CD4-positive, alpha-beta T cell treated with Interleukin-10 for 1 hour (primary cell): ENCODE measurements at places on chromosomes 6 and 20.

- peak; percentile 56 for DNase-seq
These were observed at the start of gene MYO6 for GRCh38 chr6:75748743-75749538. MYO6 (plus strand) TSS chr6:75749239; CDS start chr6:75817548, 68,309 bp downstream.

DNA sequence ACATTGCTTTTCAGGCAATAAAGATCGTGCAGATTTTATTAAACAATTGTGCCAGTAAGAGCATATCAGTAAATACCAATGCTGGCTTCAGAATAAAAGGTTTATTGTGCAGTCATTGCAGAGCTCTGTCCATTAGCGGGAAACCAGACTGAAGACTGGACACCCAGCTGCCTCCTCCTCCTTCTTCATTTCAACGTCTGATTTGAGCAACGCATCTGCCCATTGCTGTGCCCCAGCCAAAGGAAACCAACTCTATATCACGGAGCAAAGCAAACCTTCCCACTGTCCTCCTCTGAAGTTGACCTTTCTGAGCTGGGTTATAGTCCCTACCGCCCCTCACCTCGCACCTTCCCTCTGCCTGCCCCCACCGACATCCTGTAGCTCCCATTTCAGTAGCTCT, 80.8 kb downstream of the SLC22A23 start:
- DNase-seq = no peak

- no peak for DNase-seq
These were observed 148.4 kb downstream of the SYCP2 start for GRCh38 chr20:59784791-59785668.

DNA sequence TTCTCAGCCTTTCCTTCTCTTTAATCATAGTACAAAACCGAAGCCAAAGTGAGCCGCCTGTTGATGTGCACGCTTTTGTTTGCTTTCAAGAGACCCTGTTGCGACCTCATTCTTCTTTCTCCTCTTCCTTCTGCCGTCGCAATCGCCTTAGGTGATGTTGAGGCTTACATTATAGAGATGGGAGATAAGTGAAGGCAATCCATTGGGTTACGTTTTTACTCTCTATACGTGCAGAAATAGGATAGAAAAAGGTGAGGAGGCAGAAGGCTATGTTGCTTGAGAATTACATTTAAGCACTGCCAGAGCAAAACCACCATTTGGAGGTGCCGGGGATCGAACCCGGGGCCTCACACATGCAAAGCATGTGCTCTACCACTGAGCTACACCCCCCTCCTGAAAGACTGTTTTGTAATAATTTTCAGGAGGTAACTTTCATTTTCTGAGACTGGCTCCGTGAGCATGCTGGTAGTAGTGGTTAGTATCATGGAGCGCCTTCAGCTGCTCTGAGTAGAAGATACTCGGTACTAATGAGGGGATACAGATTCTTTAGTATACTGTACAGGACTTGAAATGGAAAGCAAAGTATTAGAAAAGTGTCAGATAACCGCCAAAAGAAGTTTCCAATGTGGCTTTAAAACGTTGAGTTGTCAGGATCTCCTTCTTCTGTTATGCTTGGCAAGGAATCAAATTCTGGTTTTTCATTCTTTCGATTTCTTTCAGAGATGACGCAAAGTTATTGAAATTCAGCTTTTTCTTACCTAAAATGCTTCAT, 165.6 kb downstream of the TRIM27 start:
- no peak for DNase-seq

DNA sequence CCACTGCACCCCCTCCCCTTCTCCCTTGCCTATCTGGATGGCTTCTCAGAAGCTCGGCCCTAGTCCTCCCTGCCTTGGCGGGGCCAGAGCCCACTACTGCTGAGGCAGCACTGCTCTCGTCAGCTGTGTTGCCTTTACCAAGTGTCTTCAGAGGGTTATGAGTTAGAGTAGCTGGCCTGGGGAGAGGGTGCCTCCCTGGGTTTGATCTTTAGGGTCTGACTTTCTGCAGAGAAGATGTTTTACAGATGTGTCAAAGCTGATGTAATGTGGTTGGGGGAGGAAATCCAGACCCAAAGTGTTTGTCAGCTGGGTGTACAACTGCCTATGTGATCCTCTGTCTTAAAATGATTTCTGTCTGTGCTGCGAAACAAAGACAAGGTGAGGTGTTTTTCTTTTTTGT, 30.4 kb upstream of the PI16 start:
- no peak for DNase-seq

GRCh38 chr20:7207186-7207798, 439.8 kb downstream of the BMP2 start:
- DNase-seq = no peak

GRCh38 chr6:128389820-128390534, 130.4 kb downstream of the PTPRK start:
- DNase-seq = no peak

GRCh38 chr6:106359959-106360409, 533 bp upstream of the CRYBG1 start:
- DNase-seq = no peak

DNA sequence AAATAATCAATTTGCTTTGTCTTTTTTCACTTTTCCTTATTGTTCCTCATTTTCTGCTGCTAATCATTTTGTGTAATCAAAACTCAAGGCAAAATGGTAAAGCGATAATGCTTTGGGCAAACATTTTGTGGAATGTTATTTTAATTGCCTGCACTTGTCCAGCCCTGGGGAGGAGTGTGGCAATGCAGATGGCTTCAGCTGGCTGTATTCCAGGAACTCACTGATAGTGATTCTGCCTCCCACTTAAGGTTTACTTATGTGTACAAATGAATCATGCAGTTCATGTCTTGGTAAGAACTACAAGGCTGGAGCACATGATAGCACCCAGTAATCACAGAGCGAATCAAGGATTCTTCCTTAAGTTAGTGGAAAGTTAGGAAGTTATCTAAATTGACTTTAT, 107.8 kb downstream of the COL19A1 start:
- no peak for DNase-seq

DNA sequence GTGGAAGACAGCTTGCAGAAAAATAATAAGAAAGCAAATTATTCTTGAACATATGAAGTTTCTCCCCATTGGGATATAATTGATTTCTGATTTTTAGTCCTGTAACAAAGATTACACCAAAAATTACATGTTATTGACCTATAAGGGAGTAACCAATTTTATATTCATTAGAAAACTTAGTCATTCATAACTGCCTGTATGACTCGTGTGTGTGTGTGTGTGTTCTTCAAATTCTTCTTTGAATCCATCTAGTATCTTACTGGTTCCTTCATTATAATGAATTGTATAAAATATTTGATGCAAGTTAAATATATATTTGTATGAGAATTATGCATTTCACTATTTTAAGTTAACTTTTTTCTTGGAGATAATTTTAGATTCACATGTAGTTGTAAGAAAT, 310.4 kb downstream of the HAO1 start:
- no peak for DNase-seq

DNA sequence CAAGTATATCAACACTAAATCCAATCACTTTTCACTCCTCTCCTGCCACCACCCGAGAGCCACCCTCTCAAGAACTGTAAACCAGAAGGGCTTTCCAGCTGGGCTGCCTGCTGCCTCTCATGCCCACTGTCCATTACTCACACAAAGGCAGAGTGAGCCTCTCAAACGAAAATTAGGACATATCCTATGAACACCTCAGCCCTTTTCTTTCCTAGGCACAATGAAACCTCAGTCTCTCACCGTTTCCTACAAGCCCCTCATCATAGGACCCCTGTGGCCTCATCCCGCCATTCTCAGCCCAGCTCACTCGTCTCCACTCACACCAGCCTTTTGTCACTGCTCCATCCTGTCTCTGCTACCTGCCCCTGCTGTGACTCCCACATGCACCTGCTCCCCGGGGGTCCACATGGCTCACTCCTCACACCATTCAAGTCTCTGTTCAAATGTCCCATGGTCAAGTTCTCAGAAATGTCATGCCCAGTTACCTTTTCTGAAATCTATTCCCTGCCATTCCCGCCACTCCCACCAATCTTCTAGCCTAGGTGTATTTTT, 7.4 kb downstream of the HLA-F start:
- peak; percentile 39 for DNase-seq

DNA sequence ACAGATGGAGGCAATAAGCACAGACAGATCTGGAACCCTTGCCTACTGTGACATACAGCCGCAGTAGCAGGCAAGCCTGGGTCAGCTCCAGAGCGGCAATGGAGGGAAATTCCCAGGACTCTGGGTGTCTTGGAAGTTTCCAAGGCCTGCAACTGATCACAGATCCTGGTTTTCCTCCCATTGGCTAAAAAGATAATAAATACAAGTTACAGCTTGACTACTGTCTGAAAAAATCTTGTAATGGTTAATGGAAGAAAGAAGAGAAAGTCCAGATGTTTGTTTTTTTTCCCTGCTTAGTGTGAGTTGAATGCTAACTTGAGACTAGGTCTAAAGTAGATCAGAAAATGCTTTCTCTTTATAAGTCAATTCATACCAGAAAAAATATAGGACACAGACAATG, 307.6 kb downstream of the ALDH8A1 start:
- DNase-seq = no peak

GRCh38 chr6:35552285-35552917, 39.7 kb upstream of the TULP1 start:
- peak; percentile 74 for DNase-seq

GRCh38 chr20:51623255-51623654, 80.7 kb upstream of the NFATC2 start:
- no peak for DNase-seq

GRCh38 chr6:132499757-132500156, 13.2 kb downstream of the STX7 start:
- no peak for DNase-seq

DNA sequence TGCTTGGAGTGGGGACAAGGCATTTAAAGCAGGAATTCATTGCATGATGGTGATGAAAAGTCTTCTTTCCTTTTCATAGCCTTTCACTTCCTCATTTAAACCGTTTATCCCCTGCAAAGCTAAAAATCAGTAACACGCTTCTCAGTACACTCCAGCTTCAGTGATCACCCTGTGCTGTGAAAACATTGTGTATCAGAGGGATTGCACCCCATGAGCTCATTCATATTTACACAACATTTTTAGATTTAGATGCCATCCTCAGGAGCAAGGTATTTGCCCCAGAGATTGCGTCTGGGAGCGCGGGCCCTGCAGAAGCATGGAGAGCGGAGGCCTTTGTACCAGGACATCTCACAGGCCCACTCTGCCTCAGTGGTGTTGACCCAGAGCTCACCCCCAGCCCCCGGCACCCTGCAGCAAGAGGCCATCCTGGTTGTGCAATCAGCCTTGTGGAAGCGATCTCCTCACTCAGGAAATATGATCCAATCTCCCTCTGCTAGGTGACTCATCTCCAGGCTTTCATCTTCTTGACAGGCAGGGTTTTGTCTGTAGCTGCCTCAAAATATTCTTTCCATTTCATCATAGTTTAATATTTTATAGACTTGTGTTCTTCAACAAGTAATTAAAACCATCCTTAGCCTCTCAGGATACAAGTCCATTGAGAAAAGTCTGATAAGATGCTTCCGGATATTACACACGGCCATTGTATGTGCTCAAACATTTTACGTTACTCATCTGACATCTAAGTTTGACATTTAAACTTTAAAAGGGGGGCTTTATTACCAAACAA, 38.9 kb upstream of the THBS2 start:
- DNase-seq = no peak
